ENCODE measurements at places on chromosomes 7 and 10. TPM values are rescaled to one million over a fixed set of nuclear protein-coding genes. Genes with fewer than 3 reads are reported as not detected.
A peak's percentile ranks its signal among the peaks of the same experiment; 100 is the strongest.

DNA sequence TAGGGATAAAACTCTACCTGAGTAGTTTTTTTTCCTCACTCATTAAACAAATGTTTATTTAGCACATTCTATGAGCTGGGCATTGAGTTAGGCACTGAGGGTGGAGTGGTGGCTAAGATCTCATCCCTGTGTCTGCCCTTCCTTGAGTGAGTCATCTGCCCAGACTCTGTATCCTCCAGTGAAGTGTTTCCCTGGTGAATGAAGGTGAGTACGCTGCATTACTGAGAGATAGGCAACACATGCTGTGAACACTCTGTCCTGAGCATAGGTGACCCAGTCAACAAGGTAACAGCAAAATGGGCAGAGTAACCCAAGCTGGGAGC, 5.8 kb downstream of the PITX3 start:
- H3K36me3 ChIP-seq: no peaks in the 10 kb centered on the region
- no peak for DNase-seq
- H3K4me3 ChIP-seq: no peak overlapping the region
- no peak overlapping the region for H3K27ac ChIP-seq
- peaks cover 55% of the 10 kb centered on the region for H3K27me3 ChIP-seq
- peaks cover 11% of the 10 kb centered on the region for H3K4me1 ChIP-seq

Gene OAT
- total RNA-seq: 122 TPM

DNA sequence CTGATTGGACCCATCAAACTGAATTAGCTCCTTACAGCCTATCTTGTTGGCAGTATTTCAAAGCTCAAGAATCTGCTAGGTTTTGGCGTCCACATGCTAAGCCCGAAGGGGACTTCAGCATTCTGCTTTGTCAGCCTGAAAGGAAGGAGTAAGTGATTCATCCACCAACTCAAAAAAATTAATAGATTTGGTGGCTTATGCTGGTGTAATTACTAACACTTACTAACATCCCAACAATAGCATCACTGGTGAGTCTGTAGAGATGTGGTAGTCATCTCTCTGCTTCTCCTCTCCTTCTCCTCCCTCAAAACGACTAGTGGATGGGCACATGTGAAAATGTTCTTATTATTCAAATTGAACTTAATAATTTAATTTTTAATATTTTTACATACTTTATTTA, 53.8 kb upstream of the EGR2 start:
- DNase-seq: no peak
- H3K27me3 ChIP-seq: peaks cover 19% of the 10 kb centered on the region
- no peaks in the 10 kb centered on the region for H3K36me3 ChIP-seq
- H3K4me1 ChIP-seq: no peaks in the 10 kb centered on the region
- no peak overlapping the region for H3K4me3 ChIP-seq

- H3K27me3 ChIP-seq: peaks cover 7% of the 10 kb centered on the region
- DNase-seq: no peak
- H3K4me3 ChIP-seq: no peak overlapping the region
- H3K4me1 ChIP-seq: no peaks in the 10 kb centered on the region
- no peak overlapping the region for H3K27ac ChIP-seq
Observed at GRCh38 chr7:157097056-157097329, 41.7 kb upstream of the UBE3C start.

DNA sequence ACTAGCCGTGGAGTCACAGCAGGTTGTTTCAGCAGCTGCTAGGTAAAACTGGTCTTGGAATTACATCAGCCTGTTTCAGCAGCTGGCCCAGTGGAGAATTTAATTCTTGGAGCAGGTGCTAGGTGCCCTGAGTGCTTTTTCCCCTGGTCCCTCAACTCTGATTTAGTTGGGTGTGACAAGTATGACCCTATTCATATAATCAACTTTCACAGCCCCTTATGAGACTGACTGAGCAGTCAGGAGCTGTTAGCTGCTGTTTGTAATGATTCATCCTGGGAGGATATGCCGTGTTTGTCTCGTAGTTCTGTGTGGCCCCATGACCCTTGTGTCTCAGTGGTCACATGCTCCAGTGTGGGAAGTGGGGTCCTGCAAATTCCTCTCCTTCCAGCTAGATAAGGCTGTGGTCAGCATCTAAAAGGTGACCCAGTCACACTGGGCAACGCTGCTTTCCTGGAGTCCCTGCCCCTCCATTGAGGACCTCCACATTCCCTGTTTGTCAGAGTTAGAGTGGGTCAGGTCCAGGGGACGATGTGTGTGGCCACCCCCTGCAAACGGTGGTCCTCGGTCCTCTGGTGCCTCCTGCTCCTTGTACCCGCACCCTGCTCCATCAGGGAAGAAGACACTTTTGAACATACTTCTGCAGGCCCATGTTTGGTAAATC, 28.3 kb downstream of the TBATA start:
- H3K4me3 ChIP-seq: no peak overlapping the region
- no peaks in the 10 kb centered on the region for H3K36me3 ChIP-seq
- peaks cover 21% of the 10 kb centered on the region for H3K4me1 ChIP-seq
- DNase-seq: no peak
- H3K27me3 ChIP-seq: peaks cover 3% of the 10 kb centered on the region
- no peak overlapping the region for H3K27ac ChIP-seq

GRCh38 chr7:33901847-33902246, 3.5 kb upstream of the BMPER start:
- peaks cover 26% of the 10 kb centered on the region for H3K27me3 ChIP-seq
- peaks cover 12% of the 10 kb centered on the region for H3K4me1 ChIP-seq
- no peak overlapping the region for H3K27ac ChIP-seq
- no peak for DNase-seq

Gene PNLIPRP2
- total RNA-seq: not detected

GRCh38 chr7:158560386-158560785, 27.2 kb downstream of the PTPRN2 start:
- no peaks in the 10 kb centered on the region for H3K4me1 ChIP-seq
- H3K27ac ChIP-seq: no peak overlapping the region
- no peak overlapping the region for H3K4me3 ChIP-seq
- DNase-seq: no peak
- no peaks in the 10 kb centered on the region for H3K27me3 ChIP-seq

Gene RAB19
- not detected for total RNA-seq

GRCh38 chr10:123831259-123831658, 60.3 kb downstream of the CPXM2 start:
- H3K36me3 ChIP-seq: no peaks in the 10 kb centered on the region
- H3K27ac ChIP-seq: no peak overlapping the region
- no peaks in the 10 kb centered on the region for H3K4me1 ChIP-seq
- no peak for DNase-seq

Gene PNLIPRP1
- total RNA-seq: not detected

Gene ANKRD61
- total RNA-seq: not detected

DNA sequence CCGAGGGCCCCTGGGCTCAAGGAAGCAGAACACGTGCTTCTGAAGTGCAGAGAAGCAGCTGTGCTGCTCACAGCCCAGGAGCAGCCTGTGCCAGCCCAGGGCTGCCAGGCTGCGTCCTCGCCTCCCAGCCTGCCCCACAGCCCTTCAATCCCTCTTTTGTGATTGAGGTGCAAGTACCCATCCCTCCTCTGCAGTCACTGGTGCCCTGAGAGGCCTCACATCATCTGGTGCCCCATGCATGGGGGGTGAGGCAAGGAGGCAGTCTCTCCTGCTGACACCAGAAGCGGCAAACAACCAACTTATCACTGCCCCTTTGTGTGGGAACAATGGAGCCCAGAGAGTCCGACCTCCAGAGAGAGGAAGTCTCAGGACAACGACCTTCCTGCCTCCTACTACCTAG, 49.8 kb upstream of the FGFR2 start:
- no peak overlapping the region for H3K27ac ChIP-seq
- no peaks in the 10 kb centered on the region for H3K4me1 ChIP-seq
- H3K27me3 ChIP-seq: peaks cover 10% of the 10 kb centered on the region
- H3K4me3 ChIP-seq: no peak overlapping the region

DNA sequence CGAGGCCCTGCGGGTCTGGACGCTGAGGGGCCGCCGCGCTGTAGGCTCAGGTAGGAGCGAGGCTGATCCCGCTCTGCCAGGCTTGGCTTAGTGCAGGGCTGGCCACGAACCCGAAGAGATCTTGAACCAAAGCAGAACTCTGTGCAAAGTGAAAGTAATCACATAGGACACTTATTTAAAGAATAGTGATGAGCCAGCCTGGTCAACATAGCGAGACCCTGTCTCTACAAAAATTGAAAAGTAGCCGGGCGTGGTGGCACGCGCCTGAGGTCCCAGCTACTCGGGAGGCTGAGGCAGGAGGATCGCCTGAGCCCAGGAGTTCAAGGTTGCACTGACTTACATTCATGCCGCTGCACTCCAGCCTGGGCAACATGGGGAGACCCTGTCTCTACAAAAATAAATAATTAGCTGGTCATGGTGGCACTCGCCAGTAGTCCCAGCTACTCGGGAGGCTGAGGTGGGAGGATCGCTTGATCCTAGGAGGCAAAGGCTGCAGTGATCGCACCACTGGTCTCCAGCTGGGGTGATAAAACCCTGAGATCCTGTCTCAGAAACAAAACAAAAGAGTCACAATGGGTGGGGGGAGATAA, 541 bp downstream of the ZSCAN25 start:
- peaks cover 26% of the 10 kb centered on the region for H3K36me3 ChIP-seq
- DNase-seq: peak; percentile 54
- no peaks in the 10 kb centered on the region for H3K27me3 ChIP-seq
- H3K4me1 ChIP-seq: peaks cover 25% of the 10 kb centered on the region
- peak overlapping the region; percentile 92 for H3K4me3 ChIP-seq

DNA sequence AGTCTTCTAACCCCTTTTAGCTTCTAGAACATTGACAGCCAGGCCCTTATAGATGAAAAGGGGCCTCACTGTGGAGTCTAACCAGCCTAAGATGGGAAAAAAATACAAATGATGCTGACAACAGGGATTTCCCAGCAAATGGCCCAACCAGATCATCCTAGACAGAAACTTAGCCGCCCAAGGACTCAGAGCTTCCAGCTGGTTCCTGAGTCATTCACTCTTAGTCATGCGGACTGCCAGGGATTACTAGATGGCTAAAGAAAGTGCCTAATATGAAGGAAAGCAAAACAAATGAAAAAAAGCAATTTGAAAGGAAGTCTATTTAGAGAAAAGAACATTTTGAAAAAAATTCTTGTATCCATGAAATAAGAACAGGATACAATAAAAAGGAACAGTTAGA, 23.7 kb downstream of the TSPAN14 start:
- peaks cover 13% of the 10 kb centered on the region for H3K36me3 ChIP-seq
- no peak for DNase-seq
- H3K27me3 ChIP-seq: no peaks in the 10 kb centered on the region
- no peak overlapping the region for H3K4me3 ChIP-seq

DNA sequence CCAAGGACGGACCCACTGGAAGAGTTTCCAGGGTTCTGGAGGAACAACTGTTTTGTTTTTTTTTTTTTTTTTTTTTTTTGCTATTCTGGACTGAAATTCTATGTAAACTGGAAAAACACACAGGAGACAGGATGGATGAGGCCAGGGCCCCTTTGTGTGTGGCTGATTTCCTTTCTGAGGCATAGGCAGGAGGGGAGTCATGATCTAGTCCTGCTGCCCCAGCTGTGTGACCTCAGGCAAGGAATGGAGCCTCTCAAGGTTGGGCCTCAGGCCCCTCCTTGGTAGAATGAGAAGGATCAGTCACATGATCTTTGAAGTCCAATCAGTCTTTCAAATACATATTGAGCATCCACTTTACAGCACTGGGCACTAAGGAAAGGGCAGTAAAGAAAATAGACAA, 87.6 kb downstream of the SH3PXD2A start:
- H3K4me1 ChIP-seq: peaks cover 24% of the 10 kb centered on the region
- no peak for DNase-seq
- H3K27ac ChIP-seq: no peak overlapping the region

GRCh38 chr10:100744987-100745881, at the start of gene PAX2:
Gene PAX2, plus strand, starts transcription at chr10:100745582. Its CDS starts 679 bp downstream, at chr10:100746261.
- H3K4me3 ChIP-seq: peak within 1 kb of the TSS; percentile 63
- H3K36me3 ChIP-seq: no peaks in the 10 kb centered on the region
- DNase-seq: no peak
- no peak within 1 kb of the TSS for H3K27ac ChIP-seq
- H3K4me1 ChIP-seq: peaks cover 60% of the 10 kb centered on the region
- H3K27me3 ChIP-seq: peaks cover 87% of the 10 kb centered on the region

DNA sequence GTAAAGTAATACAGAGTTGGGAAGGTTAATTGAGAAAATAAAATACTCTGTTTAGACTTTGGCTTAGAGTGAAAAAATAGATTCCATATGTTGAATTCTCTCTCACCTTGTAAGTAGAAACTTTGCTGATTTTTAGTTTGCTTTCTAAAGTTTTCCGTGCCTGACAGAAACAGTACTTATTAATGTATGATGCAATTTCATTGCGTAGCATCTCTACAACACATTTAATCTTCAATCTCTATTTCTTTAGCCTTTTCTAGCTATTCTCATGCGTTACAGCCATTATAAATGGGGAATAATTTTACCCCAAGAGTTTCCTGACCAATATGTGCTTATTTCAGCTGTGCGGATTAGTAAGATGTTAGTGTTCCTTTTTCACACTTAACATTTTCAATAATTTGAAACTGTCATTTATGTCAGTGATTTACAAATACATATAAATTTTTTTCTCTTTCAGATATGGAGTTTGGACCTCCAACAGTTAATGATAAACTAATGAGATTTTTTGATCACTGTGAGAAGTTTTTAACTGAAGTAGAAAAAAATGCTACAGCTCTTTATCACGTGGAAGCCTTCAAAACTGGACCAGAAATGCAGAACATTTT, 3.3 kb downstream of the MINPP1 start:
- peaks cover 30% of the 10 kb centered on the region for H3K4me1 ChIP-seq
- H3K4me3 ChIP-seq: no peak overlapping the region
- H3K36me3 ChIP-seq: peaks cover 15% of the 10 kb centered on the region
- no peaks in the 10 kb centered on the region for H3K27me3 ChIP-seq
- no peak overlapping the region for H3K27ac ChIP-seq

DNA sequence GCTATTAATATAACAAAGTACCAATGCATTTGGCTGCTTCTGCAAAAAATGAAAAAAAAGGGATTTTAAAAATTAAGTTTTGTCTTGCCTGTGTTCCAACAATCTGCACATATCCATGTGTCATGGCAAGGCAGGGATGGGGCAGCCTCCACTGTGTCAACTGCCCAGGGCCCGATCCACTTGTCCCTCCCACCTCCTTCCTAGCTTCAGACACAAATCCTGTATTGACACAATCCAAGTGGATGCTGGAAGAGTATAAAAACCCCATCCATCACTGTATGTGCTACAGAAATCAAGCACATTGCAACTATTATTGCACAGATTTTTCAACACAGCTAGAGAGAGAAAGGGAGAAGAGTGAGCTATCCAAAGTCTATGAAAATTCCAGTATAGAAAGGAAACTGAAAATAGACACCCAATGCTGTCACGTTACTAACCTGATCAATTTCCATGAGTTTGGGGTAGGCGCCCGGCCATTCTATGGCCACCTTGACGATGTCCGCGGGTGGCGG, 106.4 kb downstream of the ELMO1 start:
- H3K4me3 ChIP-seq: no peak overlapping the region
- no peaks in the 10 kb centered on the region for H3K4me1 ChIP-seq
- H3K36me3 ChIP-seq: no peaks in the 10 kb centered on the region
- H3K27me3 ChIP-seq: no peaks in the 10 kb centered on the region

Gene NPTX2
- total RNA-seq: 5.1 TPM

Gene MOSPD3
- 24.5 TPM for total RNA-seq

Data from osteocyte (in vitro differentiated cells).